ENCODE measurements at places on chromosomes 11 and 22. TPM values are rescaled to one million over a fixed set of nuclear protein-coding genes. Genes with fewer than 3 reads are reported as not detected.
A peak's percentile ranks its signal among the peaks of the same experiment; 100 is the strongest.

- peak; percentile 85 for DNase-seq
These were observed 33.4 kb upstream of the GLYATL1 start for GRCh38 chr11:58905721-58906547.

DNA sequence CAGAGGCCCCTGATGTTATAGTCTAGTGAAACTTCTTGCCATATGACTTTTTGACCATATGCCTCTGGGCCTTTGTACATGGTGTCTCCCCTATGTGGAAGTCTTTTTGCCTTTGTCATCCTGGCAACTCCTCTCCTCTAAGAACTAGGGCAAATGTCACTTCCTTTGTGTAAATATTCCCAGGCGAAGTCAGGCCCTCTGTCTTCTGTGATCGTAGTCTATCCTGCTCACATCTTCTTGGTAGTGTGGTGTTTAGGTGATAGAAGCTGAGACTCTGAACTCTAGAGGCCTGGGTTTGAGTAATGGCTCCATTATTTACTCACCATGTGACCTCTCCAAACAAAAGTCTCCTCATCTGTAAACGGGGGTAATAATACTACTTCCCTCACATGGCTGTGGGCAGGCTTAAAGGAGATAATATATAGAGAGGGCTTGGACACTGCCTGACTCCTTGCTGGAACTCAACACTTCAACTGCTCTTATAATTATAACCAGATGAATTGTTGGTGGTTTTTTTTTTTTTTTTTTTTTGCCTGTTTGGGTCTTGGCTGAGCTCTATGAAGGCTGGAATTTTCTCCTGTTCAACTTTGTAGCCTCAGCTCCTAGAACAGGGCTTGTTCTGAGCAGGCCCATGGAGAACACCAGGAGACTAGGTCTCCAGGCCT lies 43.8 kb downstream of the INSC start:
- no peak for DNase-seq

GRCh38 chr22:38317122-38317994 lies at the start of gene CSNK1E:
Gene CSNK1E, minus strand, starts transcription at chr22:38317433. Its CDS starts 3,276 bp downstream, at chr22:38314157.
- DNase-seq = peak; percentile 75

DNA sequence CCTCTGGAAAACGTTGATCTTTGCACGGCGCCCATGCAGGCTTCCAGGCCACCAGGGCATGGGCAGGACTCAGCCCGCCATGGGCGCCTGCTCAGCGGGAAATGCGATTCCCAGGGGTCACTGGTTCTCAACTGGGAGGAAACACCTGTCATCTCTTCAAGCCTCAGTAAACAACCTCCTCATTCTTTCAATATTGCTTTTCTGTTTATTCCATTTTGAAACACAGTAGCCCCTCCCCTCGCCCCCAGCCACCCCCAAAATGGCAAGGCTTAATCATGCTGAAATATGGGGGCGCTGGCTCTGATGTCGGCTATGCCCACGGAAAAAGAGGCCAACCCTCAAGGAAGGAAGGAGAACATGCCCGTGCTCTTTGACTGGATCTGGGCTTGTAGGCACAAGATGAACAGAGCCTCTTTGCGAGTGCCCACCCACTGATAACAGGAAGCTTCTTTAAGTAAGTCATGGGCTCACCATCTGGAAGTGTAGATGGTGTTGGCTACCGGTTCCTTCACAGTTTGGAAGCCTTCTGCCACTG lies 594 bp upstream of the POU2AF1 start:
- no peak for DNase-seq

GRCh38 chr22:45376703-45377102 lies 36.7 kb downstream of the SMC1B start:
- DNase-seq = no peak

- no peak for DNase-seq
These were observed 34.2 kb downstream of the EXPH5 start for GRCh38 chr11:108559340-108559739.

GRCh38 chr22:33129621-33130020 lies 71.4 kb upstream of the SYN3 start:
- DNase-seq = no peak

The MRGPRX4 gene
- not detected for total RNA-seq
